ENCODE measurements at places on chromosomes 2 and 18.

DNA sequence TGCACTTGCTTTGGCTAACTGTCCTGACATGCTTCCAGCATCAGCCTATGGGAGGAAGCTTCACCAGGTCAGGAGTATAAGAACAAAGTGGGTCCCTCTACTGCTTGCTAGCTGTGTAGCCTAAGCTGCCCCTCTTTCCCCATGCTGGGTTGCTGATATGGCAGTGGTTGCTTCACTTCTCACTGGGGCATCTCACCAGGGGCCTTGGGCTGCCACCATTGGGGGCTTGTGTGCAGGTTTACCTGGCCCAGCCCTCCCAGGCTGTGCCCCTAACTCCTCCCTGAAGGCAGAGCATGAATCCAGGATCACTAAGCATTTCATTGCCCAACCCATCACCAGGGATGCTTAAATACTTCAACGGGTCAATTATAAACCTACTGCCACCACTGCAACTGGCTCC is 817.1 kb upstream of the TMEFF2 start:
- no peak for DNase-seq

DNA sequence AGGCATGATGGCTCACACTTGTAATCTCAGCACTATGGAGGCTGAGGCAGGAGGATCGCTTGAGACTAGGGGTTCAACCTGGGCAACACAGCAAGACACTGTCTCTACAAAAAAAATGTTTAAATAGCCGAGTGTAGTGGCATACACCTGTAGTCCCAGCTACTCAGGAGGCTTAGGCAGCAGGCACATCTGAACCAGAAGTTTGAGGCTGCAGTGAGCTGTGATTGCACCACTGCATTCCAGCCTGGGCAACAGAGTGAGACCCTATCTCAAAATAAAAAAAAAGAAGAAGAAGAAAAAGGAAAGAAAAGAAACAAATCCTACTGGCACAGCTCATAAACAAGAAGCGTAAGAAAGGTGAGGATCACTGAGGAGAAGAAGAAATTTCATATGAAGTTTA is 19.9 kb downstream of the METTL4 start:
- no peak for DNase-seq

- DNase-seq, result no peak
Observed at GRCh38 chr2:189176516-189176915, 3.0 kb downstream of the COL5A2 start.

DNA sequence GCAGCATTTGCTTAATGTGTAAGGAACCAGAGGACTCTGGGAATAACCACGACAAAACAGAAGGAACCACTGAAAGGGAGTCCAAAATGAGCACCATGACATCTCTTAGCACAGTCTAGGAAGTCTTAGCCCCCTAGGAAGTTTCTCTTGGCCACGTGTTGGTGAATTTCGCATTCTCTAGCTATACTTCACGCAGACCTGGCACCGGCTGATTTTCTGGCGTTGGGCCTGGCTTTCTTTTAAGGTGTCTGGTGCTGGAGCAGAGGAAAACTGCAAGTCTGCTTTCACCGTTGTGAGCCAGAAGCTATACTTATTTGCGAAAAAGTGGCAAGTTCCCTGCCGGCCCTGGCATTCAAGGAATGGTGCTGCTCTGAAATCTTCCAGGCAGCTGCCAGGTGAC is 156.9 kb downstream of the COL4A4 start:
- no peak for DNase-seq

DNA sequence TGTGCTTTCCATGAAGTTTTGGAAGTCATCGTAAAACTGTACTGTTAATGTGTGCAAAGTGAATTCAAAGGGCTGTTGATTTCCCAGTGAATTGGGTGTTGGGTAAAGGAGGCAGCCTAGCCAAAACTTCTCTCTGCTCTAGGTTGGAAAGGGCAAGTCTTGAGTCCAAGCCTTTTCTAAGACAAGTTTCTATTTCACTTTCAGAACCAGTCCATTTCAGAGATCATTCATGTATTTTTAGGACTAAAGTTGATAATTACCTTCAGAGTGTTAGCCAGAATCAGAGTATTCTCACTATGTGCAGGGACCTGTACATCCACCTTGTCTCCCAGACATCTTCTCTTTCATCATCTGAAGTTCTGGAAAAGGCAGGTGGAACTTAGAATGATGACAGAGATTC is 636.1 kb upstream of the KLHL29 start:
- no peak for DNase-seq

DNA sequence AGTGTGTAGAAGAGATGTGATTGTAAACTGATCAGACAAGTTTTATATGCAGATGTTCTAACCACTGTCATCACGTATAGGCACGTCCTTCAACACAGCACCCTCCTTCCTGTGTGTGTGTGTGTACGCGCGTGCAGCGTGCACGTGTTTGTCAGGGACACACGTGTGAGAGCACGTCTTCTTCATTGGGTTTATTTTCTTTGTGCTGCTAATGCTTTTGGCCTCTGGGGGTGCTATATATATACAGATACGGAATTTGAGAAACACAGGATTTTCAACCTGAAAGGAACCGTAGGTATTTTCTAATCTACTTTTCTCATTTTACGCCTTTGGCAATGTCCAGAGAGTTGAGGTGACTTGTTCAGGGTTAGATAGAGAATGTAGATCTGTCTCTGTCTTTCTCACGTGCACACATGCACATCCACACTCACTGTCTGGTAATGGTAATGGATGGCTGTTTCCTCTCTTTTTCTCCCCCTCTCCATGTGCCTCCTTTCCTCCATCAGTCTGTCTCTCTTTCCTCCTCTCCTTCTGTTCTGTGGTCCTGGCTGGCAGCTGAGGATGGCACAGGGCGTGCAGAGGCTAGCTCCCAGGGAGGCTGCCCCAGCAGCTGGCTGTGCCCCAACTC is 13.4 kb upstream of the CELF4 start:
- DNase-seq, result no peak

DNA sequence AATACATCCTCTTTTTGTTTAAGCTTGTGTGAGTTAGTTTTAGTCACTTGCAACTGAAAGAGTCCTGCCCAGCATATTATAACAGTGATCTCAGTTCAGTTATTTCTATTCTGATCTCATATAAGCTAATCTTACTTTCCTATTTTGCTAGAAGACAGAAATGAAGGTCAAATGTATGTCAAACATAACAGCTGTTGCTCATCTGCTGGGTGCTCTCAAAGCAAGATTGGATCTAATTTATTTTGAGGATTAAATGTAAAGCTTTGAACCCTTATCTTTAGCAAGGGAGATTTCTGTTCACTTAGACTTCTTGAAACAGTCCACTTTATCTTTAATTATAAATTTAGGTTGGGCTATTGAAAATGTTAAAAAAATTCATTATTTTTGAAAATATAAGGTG is 31.2 kb downstream of the CRYGD start:
- no peak for DNase-seq

DNA sequence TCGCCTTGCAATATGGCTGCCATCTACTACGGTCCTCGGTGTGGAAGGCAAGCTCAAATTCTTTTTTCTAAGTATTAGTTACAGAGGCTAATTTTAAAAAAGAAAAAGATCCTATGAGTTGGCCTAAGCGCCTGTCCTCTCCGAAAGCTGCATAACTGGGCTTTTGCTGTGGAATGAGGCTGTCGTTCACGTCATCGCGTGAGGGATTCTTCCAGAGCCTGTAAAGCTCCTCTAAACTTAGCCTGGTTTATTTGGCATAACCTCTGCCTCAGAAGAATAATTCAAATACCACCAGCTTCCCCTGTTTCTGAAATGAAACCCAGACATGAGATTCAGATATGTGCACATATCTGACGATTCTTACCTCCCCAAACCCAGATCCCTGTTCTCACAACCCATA is 187.4 kb downstream of the DNER start:
- no peak for DNase-seq

DNA sequence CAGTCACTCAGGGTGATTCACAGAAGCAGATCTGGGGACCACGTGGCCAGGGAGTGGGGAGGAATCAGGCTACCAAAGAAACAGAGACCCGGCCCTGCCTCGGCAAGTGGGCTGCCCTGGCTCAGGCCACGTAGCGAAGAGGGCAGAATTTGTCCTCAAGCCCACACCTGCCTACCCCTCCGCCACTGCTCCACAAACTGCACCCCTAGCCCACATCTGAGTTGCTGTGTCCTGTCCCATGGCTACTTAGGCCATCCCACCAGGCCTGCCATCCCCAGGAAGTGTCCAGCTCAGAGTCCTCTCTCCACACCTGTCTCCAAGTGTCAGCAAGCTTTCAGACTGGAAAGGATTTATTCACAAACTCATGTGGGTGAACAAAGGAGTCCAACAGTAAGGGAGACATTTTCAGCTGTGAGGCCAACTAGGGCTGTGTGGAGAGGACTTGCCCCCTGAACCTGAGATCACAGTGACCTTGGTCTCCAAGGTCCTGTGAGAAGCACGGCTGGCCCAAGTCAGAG is 31.7 kb upstream of the ASPRV1 start:
- no peak for DNase-seq

DNA sequence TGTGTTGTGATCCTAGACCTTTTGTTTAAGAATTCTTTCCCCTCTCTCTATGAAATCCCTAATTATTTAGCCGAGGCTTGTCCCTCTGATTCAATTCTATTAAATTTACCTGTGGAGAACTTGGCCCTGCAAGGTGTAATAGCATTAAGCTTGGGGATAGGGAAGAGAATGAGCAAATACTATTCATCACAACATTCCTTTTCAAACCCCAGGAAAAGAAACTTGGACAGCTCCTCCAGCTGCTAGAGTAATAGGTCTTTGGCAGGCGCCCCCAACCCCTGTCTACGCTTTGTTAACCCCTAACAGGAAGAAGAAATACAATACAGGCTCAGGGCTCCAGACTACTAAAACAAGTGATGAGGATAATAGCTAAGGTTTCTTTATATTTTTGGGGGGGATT is 957.0 kb downstream of the CPS1 start:
- no peak for DNase-seq

GRCh38 chr2:47249157-47249900 is 94.2 kb upstream of the STPG4 start:
- no peak for DNase-seq

DNA sequence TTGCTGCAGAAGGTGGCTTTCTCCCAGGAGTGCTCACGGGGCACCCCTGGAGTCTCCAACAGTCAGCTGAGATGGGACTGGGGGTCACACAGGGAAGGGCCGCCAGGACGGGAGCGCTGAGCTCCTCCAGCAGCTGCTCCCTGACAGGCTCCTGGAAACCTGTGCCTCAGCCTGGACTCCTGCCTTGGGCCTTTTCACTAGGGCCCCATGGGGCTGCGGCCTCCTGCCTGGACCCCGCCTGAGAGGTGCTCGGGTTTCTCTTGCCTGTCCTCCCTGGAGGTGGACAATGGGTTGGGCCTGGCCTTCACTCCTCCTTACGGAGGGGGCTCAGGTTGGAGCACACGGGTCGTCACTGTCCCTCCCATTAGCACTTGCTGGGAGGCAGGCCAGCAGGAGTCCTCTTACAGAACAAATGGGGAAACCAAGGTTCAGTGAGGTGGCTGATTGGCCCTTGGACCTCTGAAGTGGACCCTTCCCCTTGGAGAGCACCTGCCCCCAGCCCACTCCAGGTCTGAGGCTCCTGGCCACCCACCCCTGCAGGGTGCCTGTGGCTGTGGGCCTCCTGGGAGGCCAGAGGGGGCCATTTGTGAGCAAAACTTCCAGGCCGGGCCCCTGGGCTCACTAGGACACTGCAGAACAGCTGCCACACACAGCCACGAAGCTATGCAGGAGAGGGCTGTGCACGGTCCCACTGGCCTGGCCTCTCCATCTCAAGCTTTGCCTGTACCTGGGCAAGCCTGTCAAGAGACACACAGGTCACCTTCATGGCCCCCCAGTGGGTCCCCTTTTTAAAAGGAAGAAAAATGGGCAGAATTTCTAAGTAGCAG is 57.1 kb upstream of the ODC1 start:
- no peak for DNase-seq

DNA sequence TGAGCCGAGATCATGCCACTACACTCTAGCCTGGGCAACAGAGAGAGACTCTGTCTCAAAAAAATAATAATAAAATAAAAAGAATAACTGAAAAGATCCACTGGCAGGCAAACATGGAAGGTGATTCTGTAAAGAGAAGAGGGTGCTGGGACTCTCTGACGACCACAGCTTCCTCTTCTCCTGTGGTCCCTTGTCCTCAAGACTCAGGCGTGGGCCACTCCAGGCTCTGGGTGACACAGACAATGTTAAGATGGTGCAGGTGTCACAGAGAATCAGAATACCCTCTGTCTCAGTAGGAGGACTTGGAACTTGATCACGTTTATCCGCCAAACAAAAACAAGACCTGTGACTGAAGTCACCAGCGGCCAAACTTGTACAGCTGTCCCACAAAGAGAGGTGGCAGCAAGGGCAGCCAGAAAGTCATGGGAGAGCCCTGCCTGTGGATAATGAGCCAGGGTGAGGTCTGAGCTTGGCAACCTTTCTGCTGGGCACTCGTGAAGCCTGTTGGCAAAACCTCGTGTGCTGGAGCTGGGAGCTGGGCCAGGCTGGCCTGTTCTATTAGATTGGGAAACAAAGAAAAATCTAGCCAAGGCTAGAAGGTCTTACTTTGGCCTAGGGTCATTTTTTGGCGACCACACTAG is 76.4 kb upstream of the ITGA6 start:
- DNase-seq, result no peak
